ENCODE measurements at places on chromosomes 5 and 9.
A peak's percentile ranks its signal among the peaks of the same experiment; 100 is the strongest.

DNA sequence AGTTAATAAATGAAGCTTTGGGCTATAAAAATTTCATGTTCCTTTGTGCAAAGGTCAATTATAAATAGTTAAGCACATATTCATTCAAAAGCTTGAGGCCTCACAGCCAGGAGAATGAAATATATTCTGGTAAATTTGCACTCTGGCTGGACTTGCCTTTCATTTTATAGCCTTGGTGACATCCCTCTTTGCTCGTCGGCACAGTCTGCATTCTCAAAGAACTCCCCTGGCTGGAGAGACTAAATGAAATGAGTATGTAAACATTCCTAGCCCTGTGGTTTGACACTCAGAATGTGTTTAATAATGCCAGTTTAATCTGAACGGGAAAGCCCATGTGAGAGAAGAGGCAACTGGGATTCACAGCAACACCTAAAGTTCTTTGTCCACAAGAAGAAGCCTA, 285.6 kb downstream of the BRINP1 start:
- no peak for DNase-seq

- no peak for DNase-seq
Observed at GRCh38 chr5:149840226-149840825, 104.3 kb downstream of the PDE6A start.

- DNase-seq: no peak
Observed at GRCh38 chr5:35974570-35974969, 16.6 kb downstream of the UGT3A1 start.

DNA sequence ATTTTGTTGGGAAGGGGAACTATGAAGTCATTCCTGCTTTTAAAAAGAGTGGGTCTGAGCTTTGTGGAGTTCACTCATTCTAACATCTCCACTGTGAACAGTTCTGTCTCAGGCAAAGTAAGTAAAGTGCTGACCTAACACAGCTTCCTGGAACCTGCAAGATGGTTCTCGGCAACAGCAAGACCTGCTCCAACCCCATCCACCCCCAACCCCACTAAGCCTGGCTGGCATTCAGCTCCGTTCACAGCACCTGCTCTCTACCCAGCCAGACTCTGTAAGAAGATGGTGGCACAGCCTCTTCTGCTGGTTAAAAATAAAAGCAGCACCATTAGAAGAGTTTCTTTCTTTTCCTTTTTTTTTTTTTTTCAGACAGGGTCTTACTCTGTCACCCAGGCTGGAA, 42.0 kb downstream of the EPB41L4B start:
- DNase-seq: no peak

- peak; percentile 17 for DNase-seq
Observed at GRCh38 chr9:85600675-85601263, 141.0 kb downstream of the AGTPBP1 start.

DNA sequence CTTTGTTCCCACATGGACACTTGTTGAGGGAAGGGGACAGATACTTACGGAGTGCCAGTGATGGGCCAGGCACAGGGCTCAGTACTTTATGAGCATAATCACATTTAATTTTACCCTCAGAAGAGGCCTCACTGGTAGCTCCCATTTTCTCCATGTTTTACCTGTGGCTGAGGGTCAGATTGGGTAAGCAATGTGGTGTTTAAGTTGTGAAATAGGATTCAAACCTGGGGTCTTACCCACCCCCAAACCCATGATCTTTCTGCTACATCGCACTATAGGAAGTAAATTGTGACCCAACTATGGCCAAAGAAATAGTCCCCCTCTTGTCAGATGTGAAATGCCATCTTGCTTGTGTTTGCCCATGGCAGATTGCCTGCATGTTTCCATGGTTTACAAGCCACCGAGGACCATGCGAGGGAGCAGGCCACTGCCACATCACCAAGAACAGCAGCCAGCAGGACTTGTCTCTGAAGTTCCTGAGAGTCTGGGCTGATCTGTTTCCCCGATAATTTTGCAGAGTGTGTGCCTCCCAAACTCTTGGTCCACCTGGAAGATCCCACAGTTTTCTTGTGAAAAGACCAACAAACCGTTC, 95.4 kb downstream of the MACROH2A1 start:
- DNase-seq: no peak

- DNase-seq: no peak
Observed at GRCh38 chr5:138705567-138705966, 47.7 kb upstream of the CTNNA1 start.

DNA sequence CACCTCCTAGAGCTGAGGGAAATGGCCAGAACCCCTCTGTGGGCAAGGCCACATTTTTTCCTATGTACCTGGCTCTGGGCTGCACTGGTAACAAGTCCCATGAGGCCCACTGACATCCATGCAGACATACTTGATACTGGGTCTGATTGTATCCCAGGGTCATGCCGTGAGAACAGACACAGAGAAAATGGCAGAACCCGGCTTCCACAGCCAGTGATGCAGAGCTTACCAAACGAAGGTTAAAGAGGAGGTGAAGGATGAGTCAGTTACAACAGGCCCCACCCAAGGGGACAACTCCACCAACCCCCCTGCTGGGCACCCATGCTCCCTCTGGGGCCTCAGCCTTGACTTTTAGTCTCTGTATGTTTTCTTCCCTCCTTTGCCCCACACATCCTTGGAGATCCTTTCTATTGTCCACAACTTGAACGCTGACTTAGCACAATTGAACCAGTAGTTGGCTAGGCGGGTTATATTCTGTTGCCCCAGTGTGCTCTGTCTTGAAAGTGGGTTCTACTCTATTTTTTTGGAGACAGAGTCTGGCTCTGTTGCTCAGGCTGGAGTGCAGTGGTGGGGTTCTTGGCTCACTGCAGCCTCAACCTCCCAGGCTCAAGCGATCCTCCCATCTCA, 93.5 kb downstream of the DAP start:
- no peak for DNase-seq

DNA sequence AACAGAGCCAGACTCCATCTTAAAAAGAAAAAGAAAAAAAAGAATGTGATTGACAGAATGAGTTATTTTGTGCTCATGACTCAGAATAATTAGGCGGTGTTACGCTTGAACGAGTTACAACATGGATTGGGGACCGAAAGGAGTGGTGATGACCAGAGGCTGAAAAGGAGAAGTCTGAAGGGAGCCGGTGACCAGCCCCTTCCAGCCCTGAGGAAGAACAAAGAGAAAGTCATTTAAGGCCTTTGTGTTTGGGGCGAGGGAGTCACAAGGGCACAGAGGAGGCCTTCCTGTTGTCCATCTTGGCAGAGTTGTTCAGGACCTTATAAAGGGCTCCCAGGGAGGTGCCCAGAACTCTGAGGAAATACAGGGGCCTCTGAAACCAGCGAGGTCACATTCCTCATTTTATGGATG, 131.6 kb downstream of the GOLPH3 start:
- no peak for DNase-seq

GRCh38 chr9:21688108-21689102, 114.0 kb upstream of the MTAP start:
- DNase-seq: no peak

- DNase-seq: no peak
Observed at GRCh38 chr9:109542922-109543321, 44.8 kb upstream of the PTPN3 start.

DNA sequence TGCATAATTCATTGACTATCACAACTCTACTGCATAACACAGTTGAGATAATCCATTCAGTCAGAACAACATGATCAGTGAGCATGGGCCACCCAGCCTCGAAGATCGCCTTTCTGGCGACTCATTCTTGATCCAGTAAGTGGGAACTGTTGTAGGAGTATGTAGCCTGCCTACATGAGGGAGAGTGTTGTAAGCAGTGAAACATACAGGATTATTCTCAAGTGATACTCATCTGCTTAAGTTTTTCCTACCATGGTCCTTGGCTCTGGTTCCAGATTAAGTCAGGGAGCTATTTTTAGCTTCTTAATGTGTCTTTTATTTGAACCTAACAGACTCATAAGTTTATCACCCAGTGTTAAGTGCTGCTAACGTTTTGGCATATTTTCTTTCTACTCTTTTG, 44.0 kb downstream of the TNPO1 start:
- DNase-seq: no peak

DNA sequence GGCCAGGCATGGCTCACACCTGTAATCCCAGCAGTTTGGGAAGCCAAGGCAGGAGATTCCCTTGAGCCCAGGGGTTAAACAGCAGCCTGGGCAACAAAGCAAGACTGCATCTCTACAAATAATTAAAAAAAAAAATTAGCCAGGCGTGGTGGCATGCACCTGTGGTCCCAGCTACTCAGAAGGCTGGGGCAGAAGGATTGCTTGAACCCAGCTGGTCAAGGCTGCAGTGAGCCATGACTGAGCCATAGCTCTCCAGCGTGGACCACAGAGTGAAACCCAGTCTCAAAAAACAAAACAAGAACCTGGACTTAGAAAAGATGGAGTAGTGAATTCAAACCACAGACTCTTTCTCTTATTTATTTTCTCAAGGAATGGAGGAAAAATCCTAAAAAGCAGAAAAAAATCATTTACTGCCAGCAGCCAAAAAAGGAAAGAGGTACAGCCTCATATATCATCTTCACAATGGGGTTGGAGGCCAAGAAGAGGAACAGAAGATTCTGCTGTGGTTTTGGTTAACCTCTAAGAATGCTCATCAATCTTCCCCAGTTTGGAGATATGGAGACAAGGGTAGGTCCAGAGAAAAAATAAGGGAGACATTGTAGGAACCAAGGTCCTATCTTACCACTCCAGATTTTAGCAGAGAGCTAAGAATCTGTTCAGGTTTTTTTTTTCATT, 40.0 kb upstream of the MYO10 start:
- no peak for DNase-seq

DNA sequence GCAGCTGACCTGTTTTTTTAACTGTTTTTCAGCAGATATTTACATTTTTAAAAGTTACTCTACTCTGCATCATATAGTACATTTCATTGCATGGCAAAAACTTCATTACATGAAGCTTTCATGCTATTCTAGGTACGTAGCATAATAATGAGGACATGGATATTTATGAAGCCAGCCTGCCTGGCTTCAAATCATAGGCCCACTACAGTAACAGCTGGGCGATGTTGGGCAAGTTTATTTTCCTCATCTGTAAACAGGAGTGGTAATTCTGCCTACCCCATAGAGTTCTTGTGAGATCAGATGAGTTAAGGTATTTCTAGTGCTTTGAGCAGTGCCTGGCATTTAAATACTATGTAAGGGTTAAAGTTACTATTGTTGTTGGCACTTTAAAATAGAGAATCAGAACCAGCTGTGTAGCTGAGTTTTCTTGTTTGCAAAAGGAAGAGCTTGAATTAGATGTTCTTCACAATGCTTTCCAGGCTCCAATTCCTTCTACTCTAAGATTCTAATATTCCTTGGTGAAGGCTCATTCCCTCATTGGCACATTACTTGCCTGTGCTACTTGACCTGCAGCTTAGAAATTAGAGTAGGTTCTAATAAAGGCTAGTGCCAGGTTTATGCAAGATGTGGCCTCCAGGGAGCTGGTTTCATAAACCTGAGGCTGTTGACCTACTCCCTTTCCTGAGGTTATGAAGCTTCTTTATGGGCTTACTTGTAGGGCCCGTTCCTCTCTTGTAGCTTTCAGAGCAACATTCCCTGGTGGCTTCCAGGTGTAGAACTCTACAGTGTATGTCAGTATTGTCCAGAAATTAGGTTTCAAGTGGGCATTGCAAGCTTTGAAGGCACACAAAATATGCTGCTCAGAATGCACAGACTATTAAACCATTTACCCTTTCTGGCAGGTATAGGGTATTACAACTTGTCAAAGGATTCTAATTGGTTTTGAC, 14.5 kb downstream of the ANP32B start:
- no peak for DNase-seq

DNA sequence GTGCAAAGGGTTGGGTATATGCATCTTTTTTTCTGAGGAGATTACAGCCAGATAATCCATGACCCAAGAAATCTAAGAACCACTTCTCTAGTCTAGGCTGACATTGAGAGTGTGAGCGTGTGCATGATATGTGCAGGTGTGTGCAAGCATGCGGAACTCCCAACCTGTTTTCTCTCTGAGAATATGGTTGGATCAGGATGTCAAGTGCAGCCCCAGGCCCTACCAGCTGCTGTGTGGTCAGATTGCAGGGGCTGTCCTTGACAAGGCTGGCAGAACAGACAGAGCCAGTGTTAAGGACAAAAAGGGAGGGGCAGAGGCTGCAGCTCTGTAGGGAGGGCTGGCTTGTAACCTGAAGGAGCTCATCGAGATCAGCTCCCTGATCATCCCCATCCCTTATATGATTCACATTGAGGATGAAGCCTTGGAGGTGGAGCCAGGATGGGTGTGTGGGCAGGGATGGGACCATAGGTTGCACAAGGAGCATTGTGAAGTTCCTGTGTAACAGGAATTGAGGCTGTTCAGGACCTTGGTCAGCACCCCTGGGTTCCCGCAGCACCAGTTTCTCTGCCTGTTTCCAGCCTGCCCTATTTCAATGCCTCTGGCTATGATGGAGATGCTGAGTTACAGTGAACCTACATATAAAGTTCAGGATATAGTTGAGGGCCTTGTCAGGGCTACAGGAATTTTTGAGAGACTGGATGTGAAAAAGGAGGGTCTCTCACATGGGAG, 52.6 kb upstream of the ARAP3 start:
- DNase-seq: no peak

DNA sequence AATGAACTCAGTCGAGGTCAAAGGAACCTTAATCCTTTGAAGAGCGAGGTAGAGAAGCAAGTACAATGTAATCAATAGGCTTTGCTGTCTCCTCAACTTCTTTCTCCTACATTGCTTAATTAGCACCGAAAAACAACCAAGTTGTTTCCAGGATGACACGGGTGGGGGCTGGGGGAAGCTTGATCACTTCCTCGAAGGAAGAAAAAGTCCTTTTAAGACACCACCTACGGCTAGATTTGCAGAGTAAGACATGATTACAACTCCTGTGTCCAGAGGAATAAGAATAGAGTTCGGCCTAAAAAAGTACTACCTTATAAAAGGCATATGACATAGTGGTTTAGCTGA, 811 bp upstream of the ARRDC3 start:
- DNase-seq: no peak

DNA sequence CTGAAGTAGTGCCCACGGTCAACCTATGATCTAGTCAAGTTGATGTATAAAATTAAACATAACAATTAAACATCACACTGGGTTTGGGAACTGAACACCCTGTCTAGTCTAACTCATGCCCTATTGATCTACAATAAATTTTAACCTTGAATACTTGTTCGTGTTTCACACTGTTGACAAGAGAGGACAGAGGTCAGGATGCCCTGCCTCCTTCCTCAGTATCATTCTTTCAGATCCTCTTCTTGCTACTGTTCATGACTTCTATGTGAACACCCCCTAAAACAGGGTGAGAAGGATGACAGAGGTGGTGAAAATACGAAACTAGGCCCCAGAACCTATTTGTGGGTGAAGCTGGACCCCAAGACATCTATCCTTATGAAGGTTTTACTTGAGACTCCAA, 8.1 kb upstream of the MAT2B start:
- DNase-seq: no peak

GRCh38 chr5:171157775-171158174, 151.3 kb upstream of the TLX3 start:
- DNase-seq: no peak
